ENCODE measurements at places on chromosomes 1 and 21. TPM values are rescaled to one million over a fixed set of nuclear protein-coding genes. Genes with fewer than 3 reads are reported as not detected.

The HOOK1 gene
- 83.2 TPM for polyA plus RNA-seq

The ENTREP3 gene
- polyA plus RNA-seq, result 23.6 TPM

The RAD54L gene
- polyA plus RNA-seq, result 16.7 TPM

DNA sequence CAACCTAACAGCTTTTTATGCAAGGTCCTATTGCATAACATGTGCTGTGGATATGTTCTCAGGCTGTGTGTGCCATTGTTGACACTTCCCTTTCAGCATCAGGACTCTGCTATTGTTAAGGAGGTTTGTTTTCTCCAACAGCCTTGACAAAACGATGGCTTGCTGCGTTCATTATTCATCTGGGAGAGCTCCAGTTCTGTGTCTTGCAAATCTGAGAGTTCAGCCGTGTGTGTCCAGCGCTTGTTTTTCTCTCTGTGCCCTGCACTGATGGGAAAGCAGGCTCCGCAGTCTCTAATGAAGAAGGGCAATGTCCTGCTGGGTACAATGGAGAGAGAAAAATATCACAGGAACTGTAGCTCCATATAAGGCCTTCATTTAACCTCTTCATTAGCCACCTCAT is 63.7 kb downstream of the CLDN17 start:
- DNase-seq, result no peak

GRCh38 chr1:223621312-223621734 is 44.2 kb downstream of the CAPN8 start:
- DNase-seq, result no peak

GRCh38 chr1:8343464-8344001 is 25.6 kb downstream of the SLC45A1 start:
- peak; percentile 72 for DNase-seq

- DNase-seq, result no peak
Measured at GRCh38 chr21:36027347-36027746, 33.0 kb downstream of the SETD4 start.

DNA sequence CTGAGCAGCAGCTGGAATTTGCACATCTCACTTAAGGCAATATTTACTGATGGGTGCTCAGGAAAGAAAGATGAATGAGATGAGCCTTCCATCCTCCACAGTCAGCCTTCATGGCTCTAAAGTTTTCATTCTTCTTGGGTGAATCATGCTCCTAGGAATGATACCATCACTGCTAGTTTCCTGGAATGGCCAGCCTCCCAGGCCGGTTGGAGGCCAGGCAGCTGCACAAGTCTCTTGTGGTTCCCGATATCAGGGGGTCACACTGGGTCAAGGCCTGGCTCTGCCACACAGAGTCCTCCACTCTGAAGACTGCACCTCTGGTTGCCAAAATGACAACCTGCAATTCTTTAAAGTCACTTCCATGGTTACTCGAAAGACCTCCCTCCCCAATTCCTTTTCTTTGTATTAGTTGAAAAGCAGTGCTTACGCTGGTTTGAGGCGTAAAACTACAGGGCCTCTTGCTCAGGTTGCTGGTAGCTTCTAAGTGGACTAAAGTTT is 46.2 kb upstream of the PALMD start:
- no peak for DNase-seq

All from left kidney (tissue), 8 donors.